Stimulated activated CD8-positive, alpha-beta memory T cell treated with anti-CD3 and anti-CD28 coated beads, Interleukin-4, amount 100 ng/mL, for 1 hour (primary cell): ENCODE measurements at places on chromosomes 5 and 9.

DNA sequence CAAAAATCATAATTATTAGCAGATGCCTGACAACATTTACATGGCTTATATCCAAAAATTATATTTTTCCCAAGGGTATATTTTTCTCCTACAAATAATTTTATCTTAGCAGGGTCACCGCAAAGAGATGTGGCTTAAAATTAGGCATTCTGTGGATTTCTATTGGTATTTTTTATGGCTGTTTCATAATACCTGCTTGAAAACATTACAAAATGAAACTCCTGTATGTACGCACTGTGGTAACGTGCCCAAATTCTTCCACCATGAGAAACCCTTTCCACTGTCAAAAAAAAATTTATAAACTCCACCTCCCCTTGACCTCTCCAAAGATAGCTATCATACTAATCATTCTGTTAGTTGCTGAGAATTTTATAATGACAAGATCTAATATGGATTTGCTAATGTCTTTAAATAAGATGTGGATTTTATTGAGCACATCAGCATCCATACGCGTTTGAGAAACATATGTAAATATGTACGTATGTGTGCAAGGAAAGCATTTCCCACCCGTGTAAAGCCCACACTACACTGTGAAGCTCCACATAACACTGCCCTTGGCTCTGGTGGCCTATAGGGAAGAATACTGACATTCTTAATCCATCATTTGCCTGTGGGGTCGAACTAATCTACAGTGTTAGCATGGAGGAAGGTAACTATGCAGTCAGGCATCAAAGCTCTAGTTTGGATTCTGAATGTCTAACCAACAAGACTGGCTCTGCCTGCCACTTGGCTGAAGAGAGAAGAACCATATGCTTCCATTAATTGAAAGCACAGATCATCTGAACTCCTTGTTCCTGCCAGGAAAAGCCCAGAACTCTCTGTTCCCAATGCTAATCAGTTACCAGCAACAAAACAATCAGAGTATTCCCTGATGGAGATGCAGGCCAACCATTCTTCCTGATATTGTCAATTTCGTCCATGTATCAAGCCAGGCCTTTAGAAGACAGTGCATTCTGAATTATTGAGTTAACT lies 244.7 kb downstream of the SPOCK1 start:
- DNase-seq, result no peak

DNA sequence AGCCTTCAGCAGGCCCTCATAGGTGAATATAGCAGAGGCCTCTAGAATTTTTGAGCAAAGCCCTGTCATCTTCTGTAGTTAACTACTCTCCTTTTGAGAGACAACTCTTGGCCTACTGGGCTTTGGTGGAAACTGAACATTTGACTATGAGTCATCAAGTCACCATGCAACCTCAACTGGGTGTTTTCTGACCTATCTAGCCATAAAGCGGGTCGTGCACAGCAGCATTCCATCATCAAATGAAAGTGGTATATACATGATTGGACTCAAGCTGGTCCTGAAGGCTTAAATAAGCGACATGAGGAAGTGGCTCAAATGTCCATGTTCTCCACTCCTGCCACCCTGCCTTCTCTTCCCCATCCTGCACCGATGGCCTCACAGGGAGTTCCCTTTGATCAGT lies 1115.5 kb downstream of the TAF11L14 start:
- no peak for DNase-seq

DNA sequence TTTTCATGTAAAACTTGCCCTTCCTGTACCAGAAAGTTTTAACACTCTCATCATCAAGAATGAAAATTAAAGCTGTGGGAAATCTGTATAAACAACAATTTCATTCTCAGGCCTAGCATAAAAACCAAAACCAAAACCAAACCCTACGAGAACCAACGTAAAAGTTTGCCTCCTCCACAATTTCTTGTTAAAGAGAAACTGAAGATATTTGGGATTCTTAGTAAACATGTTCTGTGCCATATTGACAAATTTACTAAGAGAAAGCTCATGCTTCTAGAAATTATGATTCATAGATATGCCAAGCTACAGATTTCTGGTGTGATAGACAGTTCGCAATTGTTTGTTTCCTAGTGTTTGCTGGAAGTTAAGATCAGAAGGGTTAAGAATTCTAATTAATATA lies 801.0 kb upstream of the NUDT12 start:
- DNase-seq, result no peak

DNA sequence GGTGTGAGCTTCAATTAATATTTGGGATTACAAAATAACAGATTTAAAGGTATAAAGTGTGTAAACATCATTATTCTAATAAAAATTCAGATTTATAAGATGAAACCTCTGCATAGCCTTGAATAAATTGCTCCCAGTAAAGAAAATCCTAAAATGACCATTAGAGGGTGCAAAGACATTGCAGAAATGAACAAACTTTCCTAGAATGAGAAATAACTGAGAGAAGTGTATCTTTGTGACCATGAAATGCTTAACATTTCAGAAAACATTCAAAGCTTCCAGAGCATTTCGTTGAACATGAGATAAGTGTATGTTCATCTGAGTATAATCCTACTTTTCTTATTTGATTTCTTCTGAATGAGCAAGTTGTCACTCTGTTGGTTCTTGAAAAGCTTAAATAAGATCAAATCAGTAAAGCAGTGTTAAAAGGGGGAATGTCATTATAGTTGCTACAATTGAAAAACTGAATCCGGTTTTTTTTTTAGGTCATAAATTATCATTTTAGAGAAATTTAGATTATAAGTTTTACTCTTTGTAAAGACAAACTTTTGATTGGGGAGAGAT lies 24.7 kb upstream of the NUDT12 start:
- DNase-seq, result no peak

DNA sequence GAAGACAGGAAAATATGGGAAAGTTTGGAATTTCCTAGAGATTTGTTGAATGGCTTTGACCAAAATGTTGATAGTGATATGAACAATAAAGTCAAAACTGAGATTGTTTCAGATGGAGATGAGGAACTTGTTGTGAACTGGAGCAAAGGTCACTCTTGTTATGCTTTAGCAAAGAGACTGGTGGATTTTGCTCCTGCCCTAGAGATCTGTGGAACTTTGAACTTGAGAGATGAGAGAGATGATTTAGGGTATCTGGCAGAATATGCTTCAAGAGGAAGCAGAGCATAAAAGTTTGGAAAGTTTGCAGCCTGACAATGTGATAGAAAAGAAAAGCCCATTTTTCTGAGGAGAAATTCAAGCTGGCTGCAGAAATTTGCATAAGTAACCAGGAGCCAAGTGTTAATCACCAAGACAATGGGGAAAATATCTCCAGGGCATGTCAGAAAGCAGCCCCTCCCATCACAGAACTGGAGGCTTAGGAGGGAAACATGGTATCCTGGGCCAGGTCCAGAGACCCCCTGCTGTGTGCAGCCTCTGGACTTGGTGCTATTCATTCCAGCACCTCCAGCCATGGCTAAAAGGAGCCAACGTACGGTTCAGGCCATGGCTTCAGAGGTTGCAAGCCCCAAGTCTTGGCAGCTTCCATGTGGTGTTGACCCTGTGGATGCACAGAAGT lies 114.3 kb upstream of the STARD4 start:
- DNase-seq, result no peak

DNA sequence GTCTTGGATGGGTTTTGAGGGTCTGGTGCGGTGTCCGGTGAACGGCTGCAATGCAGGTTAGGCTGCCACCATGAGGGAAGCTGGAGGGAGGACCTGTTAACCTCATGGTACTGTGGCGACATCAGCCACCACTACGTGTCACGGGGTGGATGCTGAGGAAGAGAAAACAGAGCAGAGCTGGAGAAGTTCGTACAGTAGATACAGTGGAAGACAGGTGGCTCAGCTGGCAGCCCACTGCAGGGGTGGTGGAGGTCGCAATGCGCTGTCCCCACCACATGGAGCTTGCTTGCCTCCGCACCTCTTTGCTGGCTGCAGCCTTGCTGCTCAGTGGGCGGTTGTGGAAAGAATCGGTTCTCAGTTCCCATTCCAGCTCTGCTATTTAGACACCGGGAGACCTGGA lies 2.8 kb downstream of the DCANP1 start:
- DNase-seq, result no peak

GRCh38 chr5:98975682-98976407 lies 47.0 kb upstream of the CHD1 start:
- DNase-seq, result no peak

GRCh38 chr5:107615299-107615817 lies 55.4 kb downstream of the EFNA5 start:
- DNase-seq, result no peak

DNA sequence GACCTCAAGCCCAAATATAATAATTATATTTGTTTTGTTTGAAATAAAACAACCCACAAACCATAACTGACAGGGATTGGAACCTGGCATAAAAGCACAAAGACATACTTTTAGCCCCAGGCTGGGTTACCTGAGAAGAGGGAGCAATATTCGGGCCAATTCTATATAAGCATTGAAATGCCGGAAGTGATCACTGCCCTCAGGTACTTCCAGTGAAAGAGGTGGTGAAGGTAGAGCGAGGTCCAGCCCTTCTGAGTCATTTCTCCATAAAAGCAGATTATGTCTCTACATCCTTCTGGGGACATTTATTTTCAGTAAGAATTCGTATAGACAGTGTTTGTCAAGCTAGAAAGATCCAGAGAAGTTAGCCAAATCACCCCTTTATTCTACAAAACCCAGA lies 59.6 kb downstream of the GCNT4 start:
- DNase-seq, result no peak

DNA sequence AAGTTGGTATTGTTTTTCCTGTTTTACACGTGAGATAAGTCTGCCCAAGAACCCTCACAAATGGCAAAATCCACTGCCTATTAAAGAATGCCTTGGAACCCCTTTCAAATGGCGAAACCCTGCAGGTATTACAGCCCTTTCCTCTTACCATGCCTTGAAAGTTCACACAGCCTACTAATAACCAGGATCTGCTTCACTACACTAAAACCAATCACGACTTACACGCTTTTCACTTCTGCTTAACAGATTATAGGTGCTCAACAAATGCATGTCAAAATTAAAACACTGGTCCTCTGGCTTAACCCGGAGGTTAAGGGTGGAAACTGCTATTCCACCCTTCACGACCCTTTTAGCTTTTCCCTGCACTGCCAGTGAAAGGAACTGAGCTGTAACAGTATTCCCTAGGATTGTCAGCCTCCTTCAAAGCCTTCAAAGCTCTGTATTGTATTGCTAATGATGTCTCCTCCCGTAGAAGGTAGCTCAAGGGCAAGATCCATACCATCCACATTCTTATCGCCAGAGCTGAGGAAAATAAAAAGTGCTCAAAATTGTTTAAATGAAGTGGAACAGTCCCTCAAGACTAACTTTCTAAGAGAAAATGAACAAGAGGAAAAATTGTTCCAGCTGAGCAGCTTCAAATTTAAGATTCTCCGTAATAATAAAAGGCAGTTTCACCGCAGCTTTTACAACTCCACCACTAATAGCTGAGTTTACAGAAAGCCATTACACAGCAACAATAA lies 997 bp downstream of the AUH start:
- no peak for DNase-seq

DNA sequence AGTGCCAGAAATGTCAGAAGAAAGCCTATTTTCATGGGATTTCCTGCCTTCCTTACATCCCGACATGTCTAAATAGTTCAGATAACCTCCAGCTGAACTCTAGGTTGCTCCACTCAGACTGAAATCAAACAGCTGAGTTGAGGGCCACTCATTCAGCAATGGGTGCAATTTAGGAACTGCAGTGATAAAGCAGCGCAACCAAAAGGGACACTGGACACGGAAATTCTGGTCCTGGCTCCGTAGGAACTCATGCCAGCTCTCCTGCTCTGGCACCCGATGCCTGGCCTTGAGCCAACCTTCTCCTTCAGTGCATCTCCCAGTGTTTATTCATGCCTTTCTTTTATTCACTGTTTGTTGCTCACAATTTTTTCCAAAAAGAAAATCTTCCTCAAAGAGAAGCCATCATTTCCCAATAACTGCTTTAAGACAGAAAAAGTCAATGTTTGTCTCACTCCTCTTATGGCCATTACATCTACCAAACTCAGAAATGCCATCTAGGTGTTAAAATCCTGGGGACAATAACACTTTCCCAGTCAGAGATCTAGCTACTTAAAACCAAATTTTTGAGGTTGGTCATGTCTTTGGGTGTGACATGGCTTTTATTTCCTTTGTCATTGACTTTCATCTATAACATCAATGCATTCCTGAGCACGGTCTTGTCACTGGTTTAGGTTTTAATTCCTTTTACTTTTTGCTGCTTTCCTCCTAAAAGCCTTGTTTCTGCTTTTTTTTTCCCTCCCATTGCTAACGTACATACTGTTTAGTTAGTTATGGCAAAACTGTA lies 126.9 kb downstream of the PDE4D start:
- DNase-seq, result no peak

DNA sequence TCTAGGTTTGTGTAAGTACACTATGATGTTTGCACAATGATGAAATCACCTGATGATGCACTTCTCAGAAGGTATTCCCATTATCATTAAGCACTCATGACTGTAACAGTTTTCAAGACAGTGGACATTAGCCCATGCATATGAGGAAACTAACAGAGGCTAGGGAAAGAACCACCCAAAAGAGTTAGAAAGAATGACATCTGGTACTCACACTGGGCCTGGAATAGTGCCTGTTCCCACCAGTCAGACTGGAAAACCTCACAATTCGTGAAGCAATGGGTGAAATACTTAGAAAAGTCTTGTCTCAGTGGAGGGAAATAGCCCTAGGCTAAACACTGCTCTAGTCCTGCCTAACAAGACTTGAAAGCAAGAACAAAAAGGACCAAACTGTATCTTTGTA lies 117.4 kb upstream of the GDNF start:
- DNase-seq, result no peak

- no peak for DNase-seq
Measured at GRCh38 chr9:92639791-92640271, 30.1 kb downstream of the IPPK start.

- DNase-seq, result no peak
Measured at GRCh38 chr5:124949862-124950261, 203.4 kb upstream of the ZNF608 start.

- no peak for DNase-seq
Measured at GRCh38 chr9:34627716-34628655, 880 bp downstream of the ARID3C start.

GRCh38 chr5:50886657-50887345 lies 220.4 kb downstream of the PARP8 start:
- no peak for DNase-seq

GRCh38 chr9:95511952-95512708 lies 4.6 kb downstream of the PTCH1 start:
- no peak for DNase-seq

GRCh38 chr5:83554686-83555085 lies 83.1 kb downstream of the VCAN start:
- no peak for DNase-seq

- no peak for DNase-seq
Measured at GRCh38 chr5:155616779-155617392, 603.3 kb downstream of the KIF4B start.

DNA sequence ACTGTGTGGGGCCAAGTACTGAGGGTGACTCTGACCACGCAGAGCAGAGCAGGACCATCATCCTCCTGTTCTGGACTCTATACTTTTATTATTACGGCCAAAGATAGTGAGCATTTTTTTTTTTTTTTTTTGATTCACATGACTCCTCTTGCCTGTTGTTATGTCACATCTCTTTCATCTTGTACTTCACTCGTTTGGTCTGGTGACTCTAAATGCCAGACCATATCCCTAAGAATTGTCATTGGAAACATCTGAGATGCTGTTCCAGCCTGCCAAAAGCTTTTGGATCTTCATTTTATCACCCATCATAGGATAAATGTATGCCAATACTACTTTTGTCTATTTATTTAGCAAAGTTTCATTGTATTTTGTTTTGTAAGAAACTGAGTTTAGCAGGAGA lies 168.2 kb upstream of the RAI14 start:
- DNase-seq, result no peak
